Neuronal stem cell (in vitro differentiated cells): ENCODE measurements at places on chromosomes 4 and X.

- no peak for DNase-seq
Measured at GRCh38 chr4:31054295-31054694, 334.1 kb downstream of the PCDH7 start.

DNA sequence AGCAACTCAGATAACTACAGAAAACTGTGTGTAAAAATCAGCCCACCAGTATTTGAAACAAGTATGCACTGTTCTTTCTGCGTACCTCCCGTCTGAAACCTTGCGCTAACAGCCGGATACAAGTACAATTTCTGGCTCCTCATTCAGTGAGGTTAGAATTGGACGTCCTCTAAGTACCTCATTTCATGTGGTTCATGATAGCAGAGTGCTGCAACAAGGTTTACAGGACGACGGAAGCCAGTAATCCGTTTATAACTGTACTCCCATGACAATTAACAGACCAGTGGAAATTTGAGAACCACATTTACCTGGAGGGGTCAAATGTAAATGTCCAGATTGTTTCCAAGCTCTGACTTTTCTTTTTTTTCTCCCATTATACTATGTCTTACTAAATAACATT lies 52.9 kb upstream of the TENM3 start:
- DNase-seq: no peak

DNA sequence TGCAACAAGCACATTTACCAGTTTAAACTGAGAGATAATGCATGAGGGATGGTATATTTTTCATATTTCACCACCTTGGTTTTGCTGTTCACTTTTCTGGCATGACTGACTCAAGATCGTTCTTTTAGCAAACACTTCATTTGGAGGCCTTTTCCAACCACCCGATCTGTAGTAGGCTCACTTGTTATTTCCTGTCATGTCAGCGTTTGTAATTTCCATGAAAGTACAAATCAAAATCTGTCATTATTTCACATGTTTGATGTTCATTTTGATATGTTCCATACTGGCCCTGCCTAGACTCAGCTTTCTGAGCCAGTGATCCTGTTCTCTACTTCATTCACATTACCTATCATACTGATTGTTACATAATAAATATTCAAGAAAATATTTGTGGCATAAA lies 1888.3 kb upstream of the PCDH7 start:
- DNase-seq: no peak

- no peak for DNase-seq
Measured at GRCh38 chrX:39955625-39956024, 142.1 kb downstream of the BCOR start.

GRCh38 chr4:25792200-25792791 lies 70.5 kb downstream of the SEL1L3 start:
- DNase-seq: no peak

DNA sequence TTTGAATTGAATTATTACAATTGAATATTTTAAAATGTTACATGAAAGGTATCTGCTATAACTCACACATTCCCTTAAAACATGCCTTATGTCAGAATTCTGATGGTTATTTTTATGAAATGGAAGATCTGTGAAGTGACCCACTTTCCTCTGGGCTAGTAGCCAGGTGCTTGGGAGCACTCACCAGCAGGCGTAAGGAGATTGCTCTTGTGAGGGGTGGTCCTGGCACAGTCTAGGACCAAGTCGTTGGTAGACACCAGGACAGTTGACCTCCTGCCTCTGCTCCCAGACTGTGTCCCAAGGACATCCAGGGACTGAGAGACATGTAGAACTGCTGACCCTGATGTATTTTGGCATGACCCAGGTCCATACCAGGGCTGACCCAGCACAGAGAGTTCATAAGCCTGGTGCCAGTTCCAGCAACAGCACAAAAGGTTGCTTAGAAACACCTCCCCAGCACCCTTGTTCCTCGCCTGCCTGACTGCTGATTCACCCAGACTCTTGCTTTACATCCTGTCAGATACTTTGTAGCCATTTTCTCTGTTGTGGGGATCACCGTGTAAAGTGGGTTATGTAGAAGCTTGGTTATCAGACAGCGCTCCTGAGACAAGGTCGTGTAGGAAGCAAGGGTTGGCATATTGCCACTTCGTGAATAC lies 48.5 kb downstream of the NELFA start:
- no peak for DNase-seq

DNA sequence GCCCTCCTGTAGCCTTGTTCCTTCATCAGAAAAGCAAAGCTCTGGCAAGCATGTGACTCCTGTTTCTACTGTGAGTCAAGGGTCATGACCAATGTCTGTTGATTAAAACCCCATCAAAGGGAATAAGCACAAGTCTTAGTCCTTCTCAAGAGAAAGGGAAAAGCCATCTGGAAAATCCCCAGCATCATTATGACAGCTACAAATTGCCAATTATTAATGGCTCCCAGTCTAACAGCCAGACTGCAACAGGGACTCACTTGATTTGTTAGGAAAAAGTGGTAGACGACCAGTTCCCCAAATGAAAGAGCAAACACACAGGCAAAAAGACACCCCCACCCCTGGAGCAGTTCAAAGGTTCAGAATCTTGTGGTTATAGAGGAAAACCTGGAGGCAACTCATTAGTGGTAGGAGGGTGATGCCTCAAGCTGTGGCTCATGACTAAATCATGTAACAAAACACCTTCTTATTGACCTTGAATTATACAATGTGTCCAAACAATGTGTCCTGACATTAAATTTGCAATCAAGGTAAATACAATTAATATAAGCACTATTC lies 315.7 kb downstream of the HNRNPD start:
- no peak for DNase-seq

DNA sequence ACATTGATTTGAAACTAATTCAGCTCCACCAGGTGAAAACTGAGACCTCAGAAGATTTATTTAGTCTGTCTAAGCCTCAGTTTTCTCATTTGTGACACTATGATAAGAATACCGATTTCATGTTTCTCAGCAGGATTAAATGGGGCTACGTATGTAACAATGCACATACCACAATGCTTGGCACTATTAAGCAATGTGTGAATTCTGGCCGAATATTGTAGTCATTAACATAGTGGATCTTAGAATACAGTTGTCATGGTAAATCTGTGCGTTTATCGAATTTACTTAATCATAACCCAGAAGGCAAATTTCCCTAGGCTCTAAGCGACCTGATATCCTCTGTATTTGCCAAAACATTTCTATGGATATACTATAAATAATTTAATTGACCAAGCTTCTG lies 69.1 kb downstream of the TMA16 start:
- DNase-seq: no peak

DNA sequence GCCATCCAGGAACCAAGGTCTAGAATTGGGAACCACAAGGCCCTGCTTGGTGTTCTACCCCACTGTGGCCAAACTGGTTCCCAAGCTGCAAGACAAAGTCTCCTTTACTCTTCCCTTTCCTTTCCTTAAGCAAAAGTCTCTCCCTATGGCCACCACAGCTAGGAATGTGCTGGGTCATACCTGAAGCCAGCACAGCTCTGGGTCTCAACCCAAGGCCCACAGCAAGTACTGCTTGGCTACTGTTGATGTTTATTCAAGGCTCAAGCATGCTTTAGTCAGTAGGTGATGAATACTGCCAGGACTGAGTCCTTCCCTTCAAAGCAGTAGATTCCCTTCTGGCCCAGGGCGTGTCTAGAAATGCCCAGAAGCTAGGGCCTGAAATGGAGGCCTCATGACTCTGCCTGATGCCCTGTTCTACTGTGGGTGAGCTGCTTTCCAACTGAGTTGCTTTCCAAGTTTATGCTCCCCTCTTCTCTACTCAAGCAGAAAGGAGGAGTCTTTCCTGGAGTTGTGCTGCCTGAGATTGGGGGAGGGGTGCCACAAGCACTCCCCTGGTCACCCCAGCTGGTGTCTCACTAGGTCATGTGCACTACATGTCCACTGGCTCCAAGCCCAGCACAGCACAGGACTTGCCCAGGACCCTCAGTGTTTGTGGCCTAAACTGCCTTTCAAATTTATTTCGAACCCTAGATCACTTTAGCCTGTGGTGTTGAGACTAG lies 44.9 kb downstream of the STAP1 start:
- no peak for DNase-seq

DNA sequence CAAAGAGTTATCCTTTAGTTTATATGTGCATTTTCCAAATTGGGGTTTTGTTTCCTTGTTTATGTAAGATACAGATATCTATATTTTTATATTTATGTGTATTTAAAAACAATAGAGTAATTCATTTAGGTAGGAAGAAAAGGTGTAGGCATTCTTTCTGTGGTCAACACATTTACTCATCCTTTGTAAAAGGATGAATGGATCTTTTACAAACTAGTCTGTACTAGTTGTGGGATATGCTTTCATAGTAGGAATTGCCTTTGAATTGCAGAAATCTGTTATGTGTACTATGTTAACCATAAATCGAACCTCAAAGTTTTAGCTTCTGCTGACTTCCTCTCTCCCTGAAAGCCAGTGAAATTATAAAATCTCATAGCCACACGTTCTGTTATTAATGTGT lies 128.5 kb downstream of the REPS2 start:
- no peak for DNase-seq

GRCh38 chrX:25017667-25018247 lies 2.0 kb upstream of the ARX start:
- no peak for DNase-seq

DNA sequence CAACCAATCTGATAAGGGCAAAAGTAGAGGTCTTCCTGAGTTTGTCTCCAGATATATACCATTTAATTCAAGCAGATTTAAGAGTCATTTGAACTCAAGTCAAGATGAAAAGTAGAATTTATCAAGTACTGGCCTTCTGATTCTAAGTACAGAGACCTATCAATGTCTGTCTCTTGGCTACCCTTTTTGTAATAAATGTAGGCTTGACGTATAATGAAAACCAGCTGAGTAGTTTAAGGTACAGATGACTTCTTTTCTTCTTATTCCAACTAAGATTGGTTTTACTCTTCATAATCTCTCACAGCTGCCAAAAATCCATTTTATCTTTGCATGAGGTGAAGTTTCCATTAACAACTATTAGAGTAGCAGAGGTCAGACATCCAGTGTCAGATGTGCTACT lies 867.6 kb downstream of the FAT4 start:
- DNase-seq: no peak

- no peak for DNase-seq
Measured at GRCh38 chr4:184775854-184776555, 42.1 kb upstream of the CENPU start.

DNA sequence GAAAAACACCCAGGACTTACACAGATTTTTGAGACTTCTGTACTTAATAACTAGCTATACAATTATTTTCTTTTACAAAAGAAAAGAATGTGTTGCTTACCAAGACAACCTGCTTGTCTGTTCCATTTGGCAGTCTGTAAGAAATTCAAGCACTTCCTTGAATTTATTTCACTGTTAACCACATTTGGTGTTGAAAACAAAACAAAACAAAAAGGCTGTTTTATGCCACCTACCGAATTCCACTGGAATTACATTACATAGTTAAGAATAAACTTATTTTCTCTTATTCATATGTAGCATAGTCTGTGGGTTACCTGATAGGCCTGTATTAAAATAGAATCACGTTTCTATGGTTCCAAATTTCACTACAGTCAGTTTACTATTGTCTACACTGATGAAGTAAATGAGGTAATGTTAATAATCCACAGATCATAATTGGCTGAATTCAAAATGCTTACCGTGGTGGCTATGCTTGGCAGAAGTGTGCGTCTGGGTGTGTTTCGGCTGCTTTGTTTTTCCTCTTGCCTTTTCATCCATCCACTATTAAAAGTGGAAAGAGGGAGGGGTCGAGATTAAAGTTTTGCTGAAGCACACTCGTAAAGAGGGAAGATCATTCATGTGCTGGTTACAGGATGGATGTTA lies at the start of gene TLR1:
Gene TLR1 (minus strand): TSS at position 138 of the 642 bp plus-strand sequence. CDS start 5,960 bp downstream, outside the sequence.
- no peak for DNase-seq

DNA sequence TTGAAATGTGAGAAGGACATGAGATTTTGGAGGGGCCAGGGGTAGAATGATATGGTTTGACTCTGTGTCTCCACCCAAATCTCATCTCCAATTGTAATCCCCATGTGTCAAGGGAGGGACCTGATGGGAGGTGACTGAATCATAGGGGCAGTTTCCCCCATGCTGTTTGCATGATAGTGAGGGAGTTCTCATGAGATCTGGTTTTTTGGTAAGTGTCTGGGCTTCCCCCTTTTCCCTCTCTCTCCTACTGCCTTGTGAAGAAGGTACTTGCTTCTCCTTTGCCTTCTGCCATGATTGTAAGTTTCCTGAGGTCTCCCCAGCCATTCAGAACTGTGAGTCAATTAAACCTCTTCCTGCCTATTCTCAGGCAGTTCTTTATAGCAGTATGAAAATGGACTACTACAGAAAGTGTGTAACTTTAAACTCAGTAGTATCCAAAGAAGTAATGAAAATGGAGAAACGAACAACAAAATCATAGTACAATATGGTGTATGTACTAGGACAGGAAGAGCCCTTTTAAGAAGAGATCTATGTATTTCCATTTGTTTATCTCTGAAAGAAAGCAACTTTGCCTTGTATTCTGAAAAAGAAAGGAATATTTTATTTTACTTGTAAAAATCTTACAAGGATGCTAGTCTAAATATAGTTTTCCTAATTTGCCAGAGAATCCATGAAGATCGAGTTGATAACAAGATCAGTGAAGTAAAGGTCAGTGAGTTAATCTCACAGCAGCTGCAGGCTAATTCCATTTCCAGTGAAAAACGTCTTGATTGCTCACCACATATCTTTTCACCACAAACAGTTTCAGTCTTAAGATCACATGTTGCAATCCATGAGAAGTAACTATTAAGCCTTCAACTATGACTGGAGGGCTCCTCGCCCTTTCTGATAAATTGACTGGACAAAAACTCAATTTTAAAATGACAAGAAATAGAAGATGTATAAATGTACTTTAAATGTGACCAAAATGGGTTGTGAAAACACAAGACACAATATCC lies 20.5 kb downstream of the PKD2 start:
- DNase-seq: no peak

- no peak for DNase-seq
Measured at GRCh38 chr4:71334465-71334882, 4.3 kb upstream of the SLC4A4 start.

DNA sequence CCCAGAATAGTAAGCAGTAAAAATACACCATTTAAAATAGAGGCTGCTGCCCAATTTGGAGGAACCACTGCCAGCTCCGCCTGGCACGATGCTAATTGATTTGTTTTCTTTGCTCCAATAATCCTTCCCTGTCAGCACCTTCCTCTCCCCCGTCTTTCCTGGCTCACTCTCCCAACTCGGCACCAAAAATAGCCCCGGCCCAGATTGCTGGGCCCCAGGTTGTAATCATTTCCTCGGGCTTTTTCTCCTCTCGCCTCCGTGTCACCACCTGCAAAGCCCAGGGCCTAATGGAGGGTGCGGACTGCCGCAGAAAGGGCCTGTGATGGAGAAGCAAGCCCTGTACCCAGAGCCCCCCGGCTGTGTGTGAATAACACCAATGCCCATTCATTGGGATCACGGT lies 197.6 kb upstream of the PSAPL1 start:
- no peak for DNase-seq

- DNase-seq: no peak
Measured at GRCh38 chrX:13256603-13257002, 63.2 kb downstream of the ATXN3L start.

DNA sequence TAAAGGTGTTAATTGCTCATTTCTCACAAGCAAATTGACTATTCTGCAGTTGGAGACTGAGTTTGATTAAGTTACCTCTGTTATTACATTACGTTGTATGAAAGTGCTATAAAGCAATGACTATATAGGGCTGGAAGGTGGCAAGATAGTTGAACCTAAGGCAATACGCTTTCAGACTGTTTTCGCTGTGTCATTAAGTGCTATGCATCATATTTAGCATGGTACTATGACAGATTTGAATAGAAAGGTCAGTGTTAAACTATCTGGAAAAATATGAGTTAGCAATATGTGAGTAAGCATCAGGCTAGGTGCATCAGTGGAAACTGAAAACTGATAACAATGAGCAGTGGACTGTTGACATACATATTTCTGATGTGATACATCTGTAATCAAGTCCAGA lies 206.0 kb upstream of the ARHGAP24 start:
- DNase-seq: no peak
